Stimulated activated CD4-positive, alpha-beta T cell treated with anti-CD3 and anti-CD28 coated beads, TNF-alpha, amount 100 ng/mL, for 1 hour (primary cell): ENCODE measurements at places on chromosomes 1 and 21.
A peak's percentile ranks its signal among the peaks of the same experiment; 100 is the strongest.

- no peak for DNase-seq
Observed at GRCh38 chr1:19762175-19762779, 37.4 kb downstream of the TMCO4 start.

- DNase-seq: no peak
Observed at GRCh38 chr1:3987669-3988235, 87.7 kb upstream of the C1orf174 start.

- DNase-seq: no peak
Observed at GRCh38 chr1:33517596-33518250, 45.3 kb downstream of the ZSCAN20 start.

DNA sequence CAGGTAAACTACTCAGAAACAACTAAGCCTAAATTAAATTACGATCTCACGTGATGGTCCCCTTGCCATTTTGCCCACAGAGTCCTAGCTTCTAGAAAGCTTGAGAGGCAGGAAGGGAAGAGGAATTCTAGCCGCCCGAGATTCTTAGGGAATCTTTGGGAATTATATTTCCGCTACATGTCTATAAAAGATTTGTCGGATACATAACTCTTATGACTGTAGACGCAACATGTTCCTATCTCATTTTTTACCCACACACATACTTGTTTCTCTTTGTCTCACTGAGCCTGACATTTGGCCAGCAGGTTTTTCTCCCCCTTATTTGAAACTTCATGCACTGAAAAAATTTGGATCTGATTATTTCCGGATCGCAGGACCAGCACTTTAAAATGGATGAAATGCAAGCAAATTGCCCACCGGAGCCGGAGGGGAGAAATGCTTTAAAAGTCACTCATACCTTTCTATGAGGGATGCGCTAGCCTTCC, 5.5 kb downstream of the GLIS1 start:
- no peak for DNase-seq

DNA sequence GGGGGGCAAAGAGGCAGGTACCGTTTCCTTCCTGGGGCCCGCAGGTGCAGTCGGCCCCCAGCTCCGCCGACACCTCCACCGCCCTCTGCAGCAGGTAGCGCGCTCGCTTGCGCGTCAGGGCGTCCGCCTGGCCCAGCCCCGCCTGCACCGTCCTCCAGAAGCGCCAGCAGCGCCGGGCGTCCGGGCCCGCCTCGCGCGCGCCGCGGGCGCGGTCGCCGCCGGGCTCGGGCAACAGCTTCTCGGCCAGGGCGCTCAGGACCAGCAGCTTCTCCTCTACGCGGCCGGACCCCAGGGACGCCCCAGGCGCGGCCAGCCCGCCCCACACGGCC, 863 bp downstream of the TARBP1 start:
- peak; percentile 56 for DNase-seq

DNA sequence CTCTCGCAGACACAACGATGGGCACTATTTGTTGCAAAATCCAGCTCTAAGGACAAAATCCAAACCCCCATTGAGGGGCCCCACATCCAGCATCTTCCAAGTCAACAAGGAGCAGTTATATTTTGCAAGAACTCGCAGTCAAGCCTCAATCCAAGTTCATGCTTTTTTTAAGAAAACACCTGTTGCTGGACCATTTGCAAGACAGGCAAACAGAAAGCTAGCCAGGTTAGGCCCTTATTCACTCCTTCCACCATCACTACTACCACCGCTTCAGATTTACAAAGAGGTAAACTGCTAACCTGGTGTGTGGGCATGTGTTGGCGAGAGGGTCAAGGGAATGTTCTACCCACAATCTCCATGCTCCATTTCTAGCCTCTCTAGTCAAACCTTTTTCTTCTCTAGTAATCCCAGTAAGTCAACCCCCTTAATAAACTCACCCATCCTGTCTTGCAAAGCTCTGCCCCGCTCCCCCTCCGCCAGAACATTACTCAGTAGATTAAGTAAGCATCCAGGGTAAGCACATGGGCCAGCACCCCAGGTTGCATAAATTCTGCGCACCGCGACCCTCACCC, 703 bp downstream of the ERI3 start:
- no peak for DNase-seq

DNA sequence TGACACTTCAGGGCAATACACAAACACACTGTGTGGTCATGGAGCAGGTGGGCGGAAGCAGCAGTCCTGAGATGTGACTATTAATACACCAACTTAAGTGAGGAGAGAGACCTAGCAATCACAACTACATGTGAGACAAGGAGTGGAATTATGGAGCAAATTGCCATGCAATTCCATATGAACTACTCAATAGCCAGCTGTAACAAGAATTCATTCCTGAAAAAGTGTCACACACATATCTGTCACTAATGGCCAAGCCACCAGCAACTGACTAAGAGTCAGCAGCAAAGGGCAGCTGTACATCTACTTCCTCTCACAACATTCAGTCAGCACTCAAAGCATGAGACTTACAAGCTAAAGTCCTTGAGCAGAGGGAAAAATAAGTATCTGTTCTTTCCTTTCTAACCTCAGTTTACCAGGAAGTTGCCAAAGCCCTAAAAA, 46.2 kb downstream of the GPR3 start:
- no peak for DNase-seq

DNA sequence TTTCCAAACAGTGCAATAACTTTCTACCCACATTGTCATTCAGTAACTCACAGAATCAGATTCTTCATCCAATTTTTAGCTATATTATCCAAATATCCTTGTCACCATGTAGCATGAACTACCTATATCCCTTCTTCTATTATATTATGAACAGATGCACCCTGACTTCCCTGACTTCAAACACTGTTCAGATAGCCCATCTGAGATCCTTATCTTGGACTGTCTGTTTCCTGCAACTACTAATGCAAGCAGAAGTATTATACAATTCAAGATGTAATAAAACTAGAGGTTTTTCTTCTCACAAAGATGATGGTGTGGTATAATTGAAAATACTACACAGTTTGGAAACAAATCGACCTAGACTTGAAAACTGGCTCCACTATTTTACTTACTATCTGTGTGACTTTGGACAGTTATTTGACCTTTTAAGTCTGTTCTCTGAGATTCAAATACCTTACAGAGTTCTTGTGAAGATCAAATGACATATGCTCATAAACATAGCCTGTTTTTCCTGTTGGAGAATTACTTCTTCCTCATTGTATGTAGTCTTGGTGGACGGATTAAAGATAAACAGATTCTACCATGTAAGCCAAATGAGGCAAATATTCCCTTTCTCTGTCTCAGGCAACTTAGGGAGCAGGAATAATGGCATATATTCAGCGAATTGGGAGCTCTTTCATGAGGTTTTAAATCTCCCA, 407.9 kb upstream of the ZRANB2 start:
- DNase-seq: no peak

- no peak for DNase-seq
Observed at GRCh38 chr1:247316590-247317197, 15.0 kb downstream of the ZNF496 start.

- DNase-seq: no peak
Observed at GRCh38 chr1:156492591-156493080, 7.9 kb downstream of the MEF2D start.

DNA sequence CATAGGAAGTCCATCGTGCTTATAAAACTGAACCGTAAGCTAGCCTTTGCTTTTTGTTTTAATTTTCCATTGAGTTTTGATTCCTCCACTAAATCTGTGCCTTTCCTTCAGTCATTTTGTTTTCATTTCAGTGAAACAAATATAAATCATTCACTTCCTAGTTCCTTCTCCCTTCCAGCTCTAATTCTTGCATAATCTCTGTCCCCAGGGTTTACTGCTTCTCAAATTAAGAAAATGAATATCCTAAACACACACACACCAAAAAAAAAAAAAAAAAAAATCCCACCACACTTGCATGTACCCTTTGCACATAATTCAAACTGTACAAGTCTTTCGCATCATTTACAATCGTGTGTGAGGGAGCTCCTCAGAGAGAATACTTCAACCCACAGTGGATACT, 6.8 kb downstream of the KCNH1 start:
- DNase-seq: no peak

- DNase-seq: no peak
Observed at GRCh38 chr21:33968080-33968994, 52.7 kb upstream of the ATP5PO start.

GRCh38 chr1:41615981-41616380, 131.5 kb upstream of the EDN2 start:
- no peak for DNase-seq

DNA sequence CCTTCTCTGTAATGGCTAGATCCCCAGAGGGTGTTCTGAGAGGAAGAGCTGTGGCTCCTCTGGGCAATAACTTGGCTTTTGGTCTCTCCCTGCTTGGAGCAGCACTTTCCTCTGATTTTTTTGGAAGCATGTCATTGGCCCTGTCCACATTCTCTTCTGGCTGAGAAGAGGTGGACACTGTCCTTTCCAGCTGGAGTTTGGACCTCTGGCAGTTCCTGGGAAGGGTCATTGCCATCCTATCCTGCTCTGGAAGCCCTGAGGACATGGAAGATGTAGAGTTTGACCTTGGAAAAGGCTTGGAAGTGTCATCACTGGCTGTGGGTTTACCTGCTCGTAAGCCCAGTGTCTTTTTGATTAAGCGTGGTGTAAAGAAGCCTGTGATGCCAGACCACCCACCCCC, 26.8 kb downstream of the TOR3A start:
- no peak for DNase-seq

DNA sequence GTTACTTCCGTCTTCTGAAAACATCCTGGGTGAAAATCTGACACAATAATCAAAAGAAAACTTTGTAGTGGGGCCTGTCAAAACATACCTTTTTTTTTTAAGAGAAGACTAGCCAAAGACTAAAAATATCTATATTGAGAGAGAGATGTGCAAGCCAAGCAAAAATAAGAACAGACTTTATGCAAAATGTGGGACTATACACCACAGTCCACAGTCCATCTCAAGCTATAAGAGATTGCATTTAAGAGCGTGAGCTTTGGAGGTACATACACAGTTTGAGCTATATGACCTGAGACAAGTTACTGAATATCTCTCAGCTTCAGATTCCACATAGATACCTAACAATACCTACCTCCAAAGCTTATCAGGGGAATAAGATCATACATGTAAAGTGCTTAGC, 64.9 kb upstream of the DYNLT5 start:
- no peak for DNase-seq

DNA sequence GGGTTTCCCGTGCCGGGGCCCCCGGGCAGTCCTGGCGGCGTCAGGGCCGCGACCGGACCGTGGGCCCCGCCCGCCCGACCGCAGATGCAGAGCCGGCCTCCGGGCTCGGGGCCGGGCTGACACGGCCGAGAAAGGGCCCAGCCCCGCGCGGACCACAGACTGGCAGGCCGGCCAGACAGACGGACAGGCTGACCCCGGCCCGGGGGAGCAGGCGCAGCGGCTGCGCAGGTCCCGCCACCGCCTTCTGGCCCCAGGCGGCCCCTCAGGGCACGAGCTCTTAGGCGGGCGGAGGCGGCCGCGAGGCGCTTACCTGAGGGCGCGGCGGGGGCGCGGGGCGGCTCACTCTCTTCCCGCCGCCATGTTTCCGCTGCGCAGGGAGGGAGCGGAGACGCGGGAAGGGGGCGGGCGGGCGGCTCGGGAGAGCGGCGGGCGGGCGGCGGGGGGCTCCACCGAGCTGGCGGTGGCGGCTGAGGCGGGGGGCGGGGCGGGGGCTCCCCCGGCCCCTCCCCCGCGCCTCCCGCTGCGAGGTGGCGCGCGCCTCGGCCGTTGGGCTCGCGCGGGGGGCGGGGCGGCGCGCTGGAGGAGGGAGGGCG, at the start of gene SCMH1:
Gene SCMH1 (minus strand): TSS at position 558 of the 593 bp plus-strand sequence. CDS start 56,173 bp downstream, outside the sequence.
- DNase-seq: peak; percentile 21

- peak; percentile 37 for DNase-seq
Observed at GRCh38 chr1:11802973-11803885, 2.5 kb downstream of the MTHFR start.

DNA sequence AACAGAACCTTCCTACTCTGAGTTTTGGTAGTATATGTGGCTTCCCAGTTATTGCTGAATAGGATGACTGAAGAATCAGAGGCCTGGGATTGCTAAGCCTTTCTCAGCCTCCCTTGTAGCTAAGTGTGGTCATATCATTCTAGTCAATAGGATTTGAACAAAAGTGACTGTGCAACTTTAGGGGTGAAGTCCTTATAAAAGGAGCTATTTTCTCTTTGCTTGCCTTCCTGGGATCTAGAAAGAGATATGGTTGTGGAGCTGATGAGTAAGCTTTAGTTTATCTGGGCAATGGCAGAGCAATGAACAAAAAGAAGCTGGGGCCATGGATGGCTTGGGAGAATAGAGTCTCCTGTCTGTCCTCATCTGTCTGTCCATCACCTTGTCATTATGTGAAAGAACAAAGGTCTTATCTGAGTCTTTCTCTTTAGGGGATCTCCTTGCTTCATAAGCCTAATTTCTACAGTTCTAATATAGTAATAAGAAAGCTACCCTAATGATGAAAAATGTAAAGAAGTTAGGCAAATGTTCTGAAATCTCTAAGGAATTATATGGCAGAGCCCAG, 91.5 kb downstream of the TENT5C start:
- no peak for DNase-seq
